ENCODE measurements at places on chromosomes 7 and 10. TPM values are rescaled to one million over a fixed set of nuclear protein-coding genes. Genes with fewer than 3 reads are reported as not detected.

CCM2 gene
- 94.2 TPM for total RNA-seq

ALDH18A1 gene
- 25.0 TPM for total RNA-seq

NOC3L gene
- total RNA-seq: 28.6 TPM

PTN gene
- total RNA-seq: 20.3 TPM

DNMBP gene
- total RNA-seq: 16.5 TPM

RSPH10B2 gene
- total RNA-seq: 2.0 TPM

CPA2 gene
- total RNA-seq: not detected

FAM237B gene
- not detected for total RNA-seq

ATE1 gene
- total RNA-seq: 31.8 TPM

MYO1G gene
- total RNA-seq: 57.0 TPM

MYPN gene
- not detected for total RNA-seq

NEUROD6 gene
- total RNA-seq: not detected

SSMEM1 gene
- not detected for total RNA-seq

CALN1 gene
- total RNA-seq: not detected

MACROH2A2 gene
- total RNA-seq: 3.5 TPM

PDGFA gene
- total RNA-seq: 18.8 TPM

RNF148 gene
- 2.2 TPM for total RNA-seq

CHAT gene
- total RNA-seq: not detected

PAPOLB gene
- not detected for total RNA-seq

MYL7 gene
- total RNA-seq: 1.6 TPM

GPR26 gene
- total RNA-seq: not detected

CDH23 gene
- 12.2 TPM for total RNA-seq

SPDYE9 gene
- total RNA-seq: not detected

SLC37A3 gene
- 71.9 TPM for total RNA-seq

UPK3B gene
- total RNA-seq: 4.0 TPM

FBXO24 gene
- 0.54 TPM for total RNA-seq

FAM149B1 gene
- 18.6 TPM for total RNA-seq
